ENCODE measurements at places on chromosomes 2 and 18. TPM values are rescaled to one million over a fixed set of nuclear protein-coding genes. Genes with fewer than 3 reads are reported as not detected.

Gene ZC3H8
- 1.8 TPM for total RNA-seq

- no peaks in the 10 kb centered on the region for H3K27me3 ChIP-seq
- H3K4me1 ChIP-seq: peaks cover 7% of the 10 kb centered on the region
- H3K27ac ChIP-seq: no peak overlapping the region
- no peak overlapping the region for H3K4me3 ChIP-seq
These were observed 206.7 kb downstream of the SH3RF3 start for GRCh38 chr2:109335631-109336176.

- H3K4me1 ChIP-seq: no peaks in the 10 kb centered on the region
- no peak overlapping the region for H3K4me3 ChIP-seq
- H3K27me3 ChIP-seq: no peaks in the 10 kb centered on the region
- no peak for DNase-seq
These were observed 59.4 kb downstream of the ADD2 start for GRCh38 chr2:70708376-70709199.

- H3K27ac ChIP-seq: no peak overlapping the region
- H3K27me3 ChIP-seq: no peaks in the 10 kb centered on the region
- no peak overlapping the region for H3K4me3 ChIP-seq
- no peaks in the 10 kb centered on the region for H3K36me3 ChIP-seq
- no peaks in the 10 kb centered on the region for H3K4me1 ChIP-seq
- DNase-seq: no peak
These were observed 139.6 kb upstream of the CYP1B1 start for GRCh38 chr2:38215522-38215921.

Gene MATN3
- 2.1 TPM for total RNA-seq

Measured in uterus (tissue), 4 donors.